MG63 (cell line): ENCODE measurements at places on chromosomes 5 and 9. TPM values are rescaled to one million over a fixed set of nuclear protein-coding genes. Genes with fewer than 3 reads are reported as not detected.

Gene KIF4B
- 0.03 and 0.10 TPM in 2 replicates for total RNA-seq

Gene TLX3
- total RNA-seq = not detected in 2 replicates

Gene CCNJL
- total RNA-seq = 0.16 and 8.6 TPM in 2 replicates

GRCh38 chr5:68648944-68649857 lies 433.6 kb downstream of the PIK3R1 start:
- no peak for DNase-seq

GRCh38 chr5:90571147-90571773 lies 12.7 kb downstream of the ADGRV1 start:
- no peak for DNase-seq

DNA sequence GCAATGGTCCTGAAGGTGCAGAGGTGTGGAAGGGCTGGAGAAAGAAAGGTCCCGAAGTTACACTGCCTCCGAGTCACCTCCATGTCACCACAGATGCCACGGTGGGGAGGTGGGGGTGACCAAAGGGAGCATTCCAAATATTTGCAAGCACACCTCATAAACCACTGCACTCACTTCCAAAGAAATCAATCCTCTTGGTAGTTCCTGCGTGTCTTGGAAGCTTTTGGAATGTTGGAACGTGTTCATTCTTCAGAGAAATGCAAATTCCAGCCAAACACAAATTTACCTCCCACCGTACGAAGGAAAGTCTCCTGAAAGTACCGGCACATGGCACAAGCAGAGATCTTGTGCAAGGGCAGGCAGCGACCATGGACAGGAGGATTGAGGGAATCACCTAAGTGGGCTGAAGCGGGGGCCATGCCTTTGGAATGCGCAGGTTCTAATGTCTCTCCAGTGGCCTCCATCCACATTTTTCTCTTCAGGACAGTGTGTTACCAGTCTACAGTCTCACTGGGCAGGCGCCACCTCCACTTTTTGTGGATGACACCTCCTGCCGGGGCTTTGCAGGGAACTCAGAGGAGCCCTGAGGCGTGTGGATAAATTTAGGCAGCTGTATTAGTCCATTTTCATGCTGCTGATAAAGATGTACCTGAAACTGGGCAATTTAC lies 54.0 kb downstream of the NSUN2 start:
- DNase-seq = no peak

DNA sequence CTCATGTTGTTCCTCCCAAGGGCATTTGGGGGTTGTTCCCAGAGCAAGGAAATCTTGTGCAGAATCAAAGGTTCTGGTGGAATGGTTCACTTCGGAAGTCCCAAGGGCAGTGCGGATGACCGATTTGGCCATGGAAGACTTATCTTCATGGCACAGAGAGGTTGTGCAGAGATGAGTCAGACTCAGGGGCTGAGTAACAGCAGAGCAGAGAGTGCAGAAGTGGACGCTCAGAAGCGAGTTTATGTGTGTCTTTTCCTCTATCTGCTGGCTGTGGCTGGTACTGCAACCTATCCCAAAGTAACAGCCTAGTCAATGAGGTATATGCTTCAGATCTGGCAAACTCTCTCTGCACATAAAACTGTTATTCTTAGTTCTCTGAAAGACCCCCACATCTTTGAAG lies 118.1 kb downstream of the DPYSL3 start:
- peak; percentile 83 for DNase-seq
